Stimulated activated CD8-positive, alpha-beta memory T cell treated with anti-CD3 and anti-CD28 coated beads, Interleukin-2, amount 100 ng/mL, for 1 hour (primary cell): ENCODE measurements at places on chromosomes 7 and 10.
A peak's percentile ranks its signal among the peaks of the same experiment; 100 is the strongest.

GRCh38 chr10:122503012-122503411 is 41.7 kb downstream of the HTRA1 start:
- no peak for DNase-seq

DNA sequence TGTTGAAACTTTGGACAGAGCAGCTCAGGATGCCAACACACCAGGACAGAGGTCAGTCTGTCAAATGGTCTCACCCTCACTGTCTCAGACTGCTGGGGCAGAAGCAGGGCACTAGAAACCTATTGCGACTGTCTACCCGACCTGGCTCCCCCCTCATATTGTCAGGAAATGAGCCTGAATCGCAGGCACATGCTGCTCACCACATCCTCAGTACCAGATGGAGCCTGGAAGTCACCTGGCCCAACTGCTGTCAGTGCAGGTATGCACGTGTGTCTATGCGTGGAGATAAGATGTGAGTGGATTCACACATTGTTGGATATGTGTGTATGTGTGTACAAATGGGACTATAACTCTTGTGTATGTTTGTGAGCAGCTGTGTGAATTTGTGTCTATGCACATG is 3.2 kb upstream of the CDHR1 start:
- no peak for DNase-seq

GRCh38 chr7:135877805-135878204 is 99.4 kb downstream of the MTPN start:
- DNase-seq = no peak

- DNase-seq = no peak
Measured at GRCh38 chr10:2143213-2143835, 406.0 kb upstream of the ADARB2 start.

DNA sequence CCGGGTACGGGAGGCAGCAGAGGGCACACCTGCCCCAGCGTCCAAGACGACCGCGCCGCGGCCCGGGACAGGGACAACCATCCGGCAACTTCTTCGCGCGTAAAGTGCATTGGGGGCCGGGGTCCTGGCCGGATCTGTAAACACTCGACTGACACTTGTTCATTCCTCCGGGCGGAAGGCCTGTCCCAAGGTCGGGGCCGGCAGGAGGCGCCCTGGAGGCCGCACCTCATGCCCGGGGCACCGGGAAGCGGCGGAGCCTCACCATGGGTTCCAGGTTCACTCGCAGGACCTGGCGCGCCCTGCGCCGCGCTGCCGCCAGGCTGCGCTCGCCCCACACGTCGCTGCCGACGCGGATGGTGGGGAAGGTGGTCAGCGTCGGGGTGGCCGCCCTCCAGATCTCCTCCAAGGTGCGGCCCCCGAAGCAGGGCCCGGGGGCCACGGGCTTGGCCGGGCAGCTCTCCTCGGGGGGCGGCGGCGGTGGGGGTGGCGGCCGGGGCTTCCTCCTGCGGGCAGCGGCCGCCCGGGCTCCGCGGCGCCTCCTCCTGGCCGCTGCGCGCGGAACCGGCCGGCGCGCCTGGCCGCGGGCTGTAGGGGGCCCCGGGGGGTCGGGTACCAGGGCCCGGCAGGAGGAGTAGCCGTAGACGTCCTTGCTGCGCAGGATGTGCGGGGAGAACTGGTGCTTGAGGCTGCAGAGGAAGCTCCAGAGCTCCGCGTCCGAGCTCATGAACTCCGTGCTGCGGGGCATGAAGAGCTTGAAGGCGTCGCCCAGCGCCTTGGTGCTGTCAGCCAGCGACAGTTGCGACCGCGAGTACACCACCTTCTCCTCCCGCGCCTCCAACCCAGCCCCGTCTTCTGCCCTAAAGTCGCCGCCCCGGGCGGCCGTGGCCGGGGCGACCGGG is 746 bp downstream of the CCDC71L start:
- peak; percentile 45 for DNase-seq
